H9 (cell line): ENCODE measurements at places on chromosomes 6 and 20. TPM values are rescaled to one million over a fixed set of nuclear protein-coding genes. Genes with fewer than 3 reads are reported as not detected.

DNA sequence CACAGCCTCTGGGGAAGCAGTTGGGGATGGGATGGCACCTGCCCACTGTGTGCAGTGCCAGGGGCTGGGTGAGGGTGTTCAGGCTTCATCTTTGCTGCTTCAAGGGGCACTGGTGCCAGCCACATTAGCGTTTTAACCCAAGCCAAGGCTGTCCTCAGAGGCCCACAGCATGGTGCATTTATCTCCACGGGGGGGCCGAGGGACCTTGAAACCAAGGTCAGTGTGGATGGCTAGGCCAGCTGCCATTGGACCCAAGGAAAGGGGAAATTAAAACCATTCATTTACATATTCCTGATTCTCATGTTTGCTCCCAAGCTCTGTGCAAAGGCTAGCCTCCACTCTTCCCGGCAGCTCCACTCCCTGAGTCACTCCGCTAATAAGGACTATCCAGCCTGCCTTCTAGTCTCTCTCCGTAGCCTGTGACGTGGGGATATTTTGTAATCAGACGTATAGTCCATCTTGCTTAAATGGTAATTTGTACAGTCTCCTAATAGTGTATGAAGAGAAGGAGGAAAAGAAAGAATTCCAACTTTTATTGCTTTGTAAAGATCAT lies 197.1 kb downstream of the CDH4 start:
- H3K27ac ChIP-seq, result no peak overlapping the region
- peaks cover 8% of the 10 kb centered on the region; the same call in 1 of the 2 replicates for H3K4me1 ChIP-seq
- H3K27me3 ChIP-seq, result no peaks in the 10 kb centered on the region
- no peaks in the 10 kb centered on the region for H3K36me3 ChIP-seq

- H3K27me3 ChIP-seq, result no peaks in the 10 kb centered on the region
- no peak overlapping the region for H3K27ac ChIP-seq
- H3K36me3 ChIP-seq, result no peaks in the 10 kb centered on the region
- H3K4me3 ChIP-seq, result no peak overlapping the region
- H3K4me1 ChIP-seq, result no peaks in the 10 kb centered on the region
- DNase-seq, result no peak
Observed at GRCh38 chr6:137033828-137034227, 10.9 kb downstream of the IL20RA start.

Gene FARS2
- 8.5 and 9.4 TPM in 2 replicates for total RNA-seq

Gene TCP11
- not detected in 2 replicates for total RNA-seq

GRCh38 chr6:62808565-62809293 lies 402.5 kb upstream of the FKBP1C start:
- no peak overlapping the region for H3K27ac ChIP-seq
- no peaks in the 10 kb centered on the region for H3K36me3 ChIP-seq
- H3K4me1 ChIP-seq, result peaks cover 2% of the 10 kb centered on the region; the same call in 1 of the 2 replicates
- DNase-seq, result no peak
- H3K4me3 ChIP-seq, result no peak overlapping the region

DNA sequence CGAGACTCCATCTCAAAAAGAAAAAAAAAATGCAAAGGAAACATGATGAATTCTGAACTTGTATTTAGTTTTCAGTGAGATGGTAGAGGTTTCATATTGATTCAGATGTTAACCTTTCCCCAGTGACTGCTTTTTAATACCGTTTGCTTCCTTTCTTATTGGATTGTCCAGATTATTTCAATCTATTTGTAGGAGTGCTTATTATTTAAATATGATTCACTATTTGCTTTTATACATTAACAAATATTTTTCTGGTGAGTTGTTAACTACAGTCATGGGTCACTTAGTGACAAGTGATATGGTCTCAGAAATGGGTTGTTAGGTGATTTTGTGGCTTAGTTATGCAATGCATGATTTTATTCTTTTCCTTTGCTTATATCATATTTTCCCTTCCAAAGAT lies 8.4 kb downstream of the PI3 start:
- H3K4me3 ChIP-seq, result no peak overlapping the region
- DNase-seq, result no peak
- no peaks in the 10 kb centered on the region for H3K4me1 ChIP-seq
- no peak overlapping the region for H3K27ac ChIP-seq
- no peaks in the 10 kb centered on the region for H3K36me3 ChIP-seq

- H3K27ac ChIP-seq, result no peak overlapping the region
- no peaks in the 10 kb centered on the region for H3K4me1 ChIP-seq
- no peak overlapping the region for H3K4me3 ChIP-seq
- no peaks in the 10 kb centered on the region for H3K27me3 ChIP-seq
Observed at GRCh38 chr20:6142348-6142993, 19.6 kb upstream of the FERMT1 start.

Gene BRD2
- total RNA-seq, result 244 and 252 TPM in 2 replicates
